ENCODE measurements at places on chromosomes 11 and 22.

- no peak for DNase-seq
Measured at GRCh38 chr11:12198251-12199222, 88.1 kb downstream of the MICAL2 start.

DNA sequence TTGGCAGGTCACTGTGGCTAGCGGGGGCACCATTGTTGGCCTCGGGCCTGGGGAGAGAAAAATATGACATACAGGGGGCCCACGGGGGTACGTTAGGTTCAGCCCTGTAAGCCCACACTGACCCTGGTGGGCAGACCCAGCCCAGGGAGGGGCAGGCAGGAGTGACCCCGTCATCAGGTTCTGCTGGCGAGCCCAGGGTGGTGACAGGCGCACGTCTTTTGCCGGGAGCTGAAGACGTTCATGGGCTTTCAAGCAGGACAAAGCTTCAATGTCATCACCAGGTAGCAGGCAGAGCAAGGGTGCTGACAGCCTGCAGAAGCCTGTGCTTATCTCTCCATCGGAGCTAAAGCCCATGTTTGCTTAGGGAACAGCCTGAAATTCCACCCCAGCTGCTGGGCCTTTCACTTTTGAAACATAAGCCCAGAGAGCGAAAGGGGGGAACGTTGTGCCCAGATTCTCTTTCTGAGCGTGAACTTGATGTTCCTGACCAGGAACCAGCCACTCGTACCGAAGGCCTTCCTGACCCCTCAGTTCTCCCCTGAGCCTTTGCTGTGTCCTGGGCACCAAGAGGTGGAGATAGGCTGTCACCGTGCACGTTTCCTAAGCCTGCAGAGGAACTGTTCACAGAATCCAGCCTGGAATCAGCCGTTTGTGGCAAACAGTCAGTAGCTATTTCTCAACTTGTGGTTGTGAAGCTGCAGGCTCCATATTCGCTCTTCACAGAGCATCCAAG, 74.0 kb upstream of the ATXN10 start:
- DNase-seq: no peak

GRCh38 chr22:17284466-17284865, 65.2 kb upstream of the ADA2 start:
- no peak for DNase-seq

DNA sequence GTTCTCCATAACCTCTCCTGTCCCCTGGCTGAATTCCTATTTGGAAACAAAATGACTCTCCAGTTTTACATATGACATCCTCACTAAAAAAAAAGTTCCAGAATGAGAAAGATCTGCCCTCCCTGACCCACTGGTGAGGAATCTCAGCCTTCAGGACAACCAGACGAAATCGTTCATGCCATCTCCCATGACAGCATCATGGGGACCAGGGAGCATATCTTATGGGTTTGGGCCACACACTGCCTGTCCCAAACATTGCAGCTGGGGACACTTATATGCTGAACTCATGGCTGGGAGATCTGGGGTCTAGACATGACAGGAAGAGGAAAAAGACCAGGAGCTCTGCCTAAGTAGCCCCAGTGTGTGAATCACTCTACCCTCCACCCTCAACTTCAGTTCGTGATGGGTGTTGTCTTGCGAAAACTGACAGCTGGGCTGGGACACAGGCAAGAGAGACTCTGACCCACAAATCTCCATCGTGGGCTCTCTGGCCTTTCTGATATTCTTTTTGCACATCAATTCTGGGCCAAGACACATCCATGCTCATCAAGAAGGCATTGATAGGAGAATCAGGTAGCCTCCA, 102.0 kb downstream of the ZNF280B start:
- no peak for DNase-seq

DNA sequence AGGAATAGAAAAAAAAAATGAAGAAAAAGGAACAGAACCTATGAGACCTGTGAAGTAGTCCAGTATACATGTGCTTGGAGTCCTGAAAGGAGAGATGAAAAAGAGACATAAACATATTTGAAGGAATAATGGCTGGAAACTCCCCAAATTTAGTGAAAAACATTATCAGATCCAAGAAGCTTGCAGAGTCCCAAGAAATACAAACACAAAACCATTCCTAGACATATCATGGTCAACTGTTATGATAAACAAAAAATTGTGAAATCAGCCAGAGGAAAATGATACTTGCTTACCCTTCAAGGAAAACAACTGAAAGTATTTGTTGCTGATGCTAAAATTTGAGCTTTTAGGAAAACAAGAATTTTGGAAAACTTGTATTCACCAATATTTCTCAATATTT, 250.1 kb downstream of the DDX10 start:
- DNase-seq: no peak

DNA sequence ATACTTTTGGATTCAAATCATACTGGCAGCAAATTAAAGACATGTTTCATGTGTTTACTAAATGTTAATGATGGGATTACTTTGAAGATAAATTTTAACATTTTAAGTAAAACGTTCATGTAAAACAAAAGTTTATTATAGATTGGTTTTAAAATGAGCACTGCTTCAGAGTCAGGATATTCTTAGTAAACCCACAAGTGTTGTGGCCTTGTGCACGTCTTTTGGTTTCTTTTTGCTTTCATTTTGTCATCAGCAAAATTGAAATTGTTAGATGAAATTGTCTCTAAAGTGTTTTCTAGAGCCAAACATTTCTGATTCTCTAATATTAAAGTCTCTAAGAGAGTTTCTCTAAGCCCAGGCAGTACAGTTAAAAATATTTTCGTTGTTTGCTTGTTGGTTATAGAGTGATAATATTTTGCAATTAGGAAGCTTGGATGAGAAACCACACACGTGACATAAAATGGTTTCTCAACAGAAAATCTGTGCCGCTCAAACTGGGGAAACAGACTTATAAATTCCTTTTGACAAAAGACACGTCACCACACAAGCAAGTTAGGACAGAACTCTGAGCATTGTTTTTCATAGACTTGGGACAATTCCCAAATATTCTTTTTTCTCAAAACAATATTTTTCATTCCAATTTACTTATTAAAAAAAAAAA, 164.4 kb downstream of the TEAD1 start:
- no peak for DNase-seq

GRCh38 chr11:77191823-77192495, 63.9 kb downstream of the MYO7A start:
- DNase-seq: peak; percentile 71

- DNase-seq: no peak
Measured at GRCh38 chr22:37146507-37147180, 3.1 kb downstream of the IL2RB start.

DNA sequence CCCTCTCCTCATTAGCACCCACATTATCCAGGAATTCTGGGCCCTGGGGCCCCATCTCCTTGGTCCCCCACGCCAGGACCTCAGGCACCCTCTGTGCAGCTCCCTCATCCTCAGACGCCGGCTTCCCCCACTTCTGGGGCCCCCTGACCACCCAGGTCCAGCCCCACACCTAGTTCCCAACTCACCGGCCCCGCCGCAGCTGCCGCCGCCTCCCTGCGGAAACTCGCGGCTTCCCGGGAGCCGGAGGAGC, at the start of gene PCSK7:
Gene PCSK7, minus strand, starts transcription at position 232 of the 250 bp plus-strand sequence. CDS start 2,229 bp downstream, outside the sequence.
- no peak for DNase-seq

- DNase-seq: peak; percentile 29
Measured at GRCh38 chr11:36512016-36512415, 1.9 kb upstream of the TRAF6 start.

GRCh38 chr11:121327553-121327952, 35.0 kb downstream of the SC5D start:
- no peak for DNase-seq

DNA sequence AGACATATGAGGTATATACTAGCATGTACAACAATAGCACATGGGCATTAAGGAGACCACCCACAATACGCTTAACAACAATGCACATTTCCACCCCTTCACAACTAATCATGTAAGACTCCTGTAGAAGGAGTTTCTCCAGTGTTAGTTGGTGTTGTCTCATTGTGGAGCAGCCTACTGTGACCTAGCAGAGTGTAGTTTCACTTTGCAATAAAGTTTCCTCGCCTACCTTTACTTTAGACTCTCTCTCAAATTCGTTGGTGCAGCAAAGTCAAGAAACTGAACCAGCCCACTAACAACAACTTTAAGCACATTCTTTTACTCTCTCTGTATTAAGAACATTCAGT, 863.6 kb downstream of the FAM181B start:
- DNase-seq: no peak

GRCh38 chr22:48895831-48896765, 931.6 kb downstream of the BRD1 start:
- DNase-seq: no peak

GRCh38 chr11:58781345-58781744, 49.6 kb upstream of the GLYAT start:
- DNase-seq: no peak

GRCh38 chr11:48154151-48154550, 62.5 kb upstream of the OR4B1 start:
- peak; percentile 81 for DNase-seq

- no peak for DNase-seq
Measured at GRCh38 chr11:93591247-93591898, 48.2 kb upstream of the SMCO4 start.

DNA sequence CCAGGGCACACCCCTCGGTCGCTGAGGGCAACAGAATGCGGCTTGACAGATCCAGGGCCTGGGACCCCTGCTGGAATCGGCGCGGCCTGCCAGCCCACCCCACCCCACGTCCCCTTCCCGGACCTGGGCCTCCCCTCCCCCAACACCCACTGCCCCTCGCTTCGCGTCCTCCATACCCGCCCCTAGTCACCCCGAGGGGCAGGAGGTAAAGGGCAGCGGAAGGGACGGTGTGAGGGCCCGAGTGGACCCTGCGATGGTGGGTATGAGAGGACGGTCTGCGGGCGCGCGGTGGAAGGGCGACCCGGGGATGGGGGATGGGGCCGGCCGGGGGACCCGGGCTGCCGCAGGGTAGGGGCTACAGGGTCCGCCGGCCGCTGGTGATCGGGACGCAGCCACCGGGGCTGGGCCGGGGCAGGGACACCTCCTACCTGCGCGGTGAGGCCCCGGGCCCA, 311 bp downstream of the APBB1 start:
- peak; percentile 7 for DNase-seq

GRCh38 chr22:23530106-23530505, 50.0 kb downstream of the IGLL1 start:
- DNase-seq: no peak

GRCh38 chr11:126501641-126502040, 146.2 kb downstream of the ST3GAL4 start:
- DNase-seq: no peak

- no peak for DNase-seq
Measured at GRCh38 chr11:106939157-106939556, 79.1 kb downstream of the GUCY1A2 start.
